Upper lobe of right lung (tissue), 1 donor: ENCODE measurements at places on chromosomes 5 and 9.

DNA sequence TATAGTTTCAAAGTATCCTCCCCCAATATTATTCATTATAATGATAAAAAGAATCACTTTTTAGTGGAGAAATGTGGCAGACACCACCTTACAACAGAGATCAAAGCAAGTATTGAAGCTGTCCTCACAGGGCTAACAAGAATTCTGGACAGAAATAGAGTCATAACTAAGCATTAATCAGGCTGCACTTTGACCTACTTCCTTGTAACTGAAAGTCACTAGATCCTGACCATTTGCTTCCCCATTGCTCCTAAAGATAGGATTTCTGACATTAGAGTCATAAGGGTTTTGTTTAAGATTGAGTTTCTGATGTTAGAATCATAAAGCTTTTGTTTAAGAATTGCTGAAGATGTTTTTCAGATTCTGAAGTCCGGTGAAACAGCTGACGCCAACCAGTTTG lies 159.7 kb downstream of the ATP10B start:
- DNase-seq, result no peak

DNA sequence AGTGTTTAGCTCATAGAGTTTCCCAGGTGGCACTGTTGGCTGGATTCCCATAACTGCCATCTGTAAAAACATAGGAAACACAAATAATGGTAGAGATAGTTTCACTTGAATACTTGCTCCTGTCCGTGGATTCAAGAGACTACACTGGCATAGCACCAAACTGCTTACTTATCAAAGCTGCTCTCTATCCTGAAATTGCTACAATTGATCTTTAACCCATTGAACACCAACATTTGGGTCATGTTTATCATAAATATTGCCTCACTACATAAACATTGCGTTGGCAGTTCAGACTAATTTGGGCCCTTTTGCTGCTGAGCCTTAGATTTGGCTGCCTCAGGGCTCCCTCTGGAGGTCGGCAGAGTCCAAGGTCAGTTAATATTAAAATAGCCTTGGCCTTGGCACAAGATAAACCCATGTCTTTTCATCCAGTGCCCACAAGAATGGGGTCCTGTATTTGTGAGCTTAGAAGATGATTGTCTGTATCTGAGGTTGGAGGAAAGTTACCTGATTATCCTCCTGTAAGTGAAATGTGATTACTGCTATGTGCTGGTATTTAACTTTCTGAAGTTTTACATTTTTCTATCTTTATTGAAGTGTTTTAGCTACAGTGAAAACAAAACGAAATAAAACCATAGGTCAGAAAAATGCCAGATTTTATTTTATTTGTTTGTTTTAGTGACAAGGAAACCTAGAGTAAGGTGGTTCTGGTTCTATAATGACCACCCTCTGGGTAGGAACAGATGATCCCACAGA lies 4.0 kb upstream of the RANBP3L start:
- DNase-seq, result peak; percentile 68

DNA sequence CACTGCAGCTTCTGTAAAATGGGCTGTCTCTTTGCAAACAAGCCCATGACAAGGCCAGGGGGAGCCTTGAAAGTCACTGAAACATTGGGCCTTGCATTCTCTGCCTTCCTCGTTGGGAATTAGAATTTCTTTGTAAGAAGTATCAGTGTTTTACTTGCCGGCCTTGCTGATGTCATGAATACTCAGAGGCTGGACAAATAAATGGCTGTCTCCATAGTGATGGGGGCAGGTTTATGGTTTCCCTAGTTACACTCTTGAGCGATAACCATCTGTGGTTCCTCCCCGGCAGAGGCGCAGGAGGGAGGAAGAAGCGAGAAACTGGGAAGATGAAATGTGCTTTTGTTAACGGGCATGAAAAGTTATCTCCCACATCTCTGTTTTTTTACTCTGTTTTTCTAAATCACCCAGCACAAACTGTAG lies 272.7 kb upstream of the PANK3 start:
- no peak for DNase-seq

DNA sequence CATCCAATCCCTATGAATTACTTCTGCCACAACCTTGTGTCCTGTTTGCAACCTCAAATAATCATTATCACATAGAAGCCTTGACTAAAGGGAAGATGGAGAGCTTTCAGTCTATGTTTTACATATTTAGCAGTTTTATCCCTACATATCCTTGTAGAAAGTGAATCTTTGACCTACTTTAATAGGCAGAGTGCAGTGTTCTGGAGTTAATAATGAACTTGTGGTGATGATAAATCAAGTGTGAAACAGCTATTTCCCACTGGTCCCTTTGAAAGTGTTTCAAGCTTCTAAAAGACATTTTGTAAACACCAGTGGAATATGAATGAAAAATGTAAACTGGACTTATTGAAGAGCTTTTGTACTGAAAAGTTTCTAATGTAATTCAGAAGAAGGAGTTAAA lies 406.7 kb downstream of the GABRG2 start:
- no peak for DNase-seq

DNA sequence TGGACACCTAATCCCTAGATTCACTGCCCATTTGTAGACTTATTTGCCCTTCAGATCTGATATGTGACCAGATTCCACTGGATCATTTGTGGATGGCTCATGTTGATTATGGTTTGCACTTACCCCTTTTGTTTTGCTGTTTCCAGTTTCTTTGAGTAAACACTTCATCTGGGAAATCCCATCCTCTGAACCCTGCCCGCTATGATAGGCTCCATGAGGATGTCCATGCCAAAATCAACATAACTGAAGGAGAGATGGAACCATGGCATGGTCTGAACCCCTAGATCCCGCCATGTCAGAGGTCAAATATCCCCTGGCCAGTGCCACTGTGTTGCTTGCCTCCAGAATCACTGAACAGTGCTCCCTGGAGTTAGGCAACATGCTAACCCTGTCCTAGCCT lies 11.7 kb upstream of the FEM1C start:
- no peak for DNase-seq

- peak; percentile 82 for DNase-seq
Observed at GRCh38 chr9:129320575-129321285, 142.7 kb upstream of the IER5L start.

GRCh38 chr5:40404613-40405012 lies 275.1 kb upstream of the PTGER4 start:
- no peak for DNase-seq

DNA sequence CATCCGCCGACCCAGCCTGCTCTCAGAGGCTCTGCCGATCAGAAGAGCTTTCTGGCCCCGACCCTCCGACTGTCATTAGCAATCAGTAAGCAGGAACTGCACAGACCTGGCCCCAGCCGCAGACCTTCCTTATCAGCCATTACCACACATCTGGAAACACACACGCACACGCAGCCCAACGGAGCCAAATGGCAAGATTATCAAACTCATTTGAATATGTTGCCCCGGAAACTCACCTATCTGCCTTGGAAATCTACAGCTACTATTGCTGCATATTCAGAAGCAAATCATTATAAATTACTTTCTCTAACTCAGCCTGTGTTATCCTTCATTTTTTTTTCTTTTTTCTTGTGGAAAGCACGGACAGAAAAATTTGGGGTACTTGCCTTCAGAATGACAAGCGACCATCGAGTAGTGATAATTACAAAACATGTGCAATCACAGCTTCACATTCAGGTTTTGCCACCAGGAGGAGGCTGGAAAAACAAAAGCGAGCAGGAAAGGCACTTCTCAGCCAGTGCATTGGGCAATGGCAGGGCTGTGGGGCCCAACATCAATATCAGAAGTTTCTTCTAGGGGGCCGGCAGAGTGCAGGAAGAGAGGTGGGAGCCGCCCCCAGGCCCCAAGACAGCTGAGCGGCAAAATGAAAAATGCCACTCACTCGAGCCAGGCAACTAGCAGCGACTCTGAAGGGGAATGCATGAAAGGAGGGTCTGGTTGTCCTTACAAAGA lies 122.3 kb downstream of the VAV2 start:
- no peak for DNase-seq

GRCh38 chr5:149837680-149838269 lies 106.8 kb downstream of the PDE6A start:
- DNase-seq, result no peak

DNA sequence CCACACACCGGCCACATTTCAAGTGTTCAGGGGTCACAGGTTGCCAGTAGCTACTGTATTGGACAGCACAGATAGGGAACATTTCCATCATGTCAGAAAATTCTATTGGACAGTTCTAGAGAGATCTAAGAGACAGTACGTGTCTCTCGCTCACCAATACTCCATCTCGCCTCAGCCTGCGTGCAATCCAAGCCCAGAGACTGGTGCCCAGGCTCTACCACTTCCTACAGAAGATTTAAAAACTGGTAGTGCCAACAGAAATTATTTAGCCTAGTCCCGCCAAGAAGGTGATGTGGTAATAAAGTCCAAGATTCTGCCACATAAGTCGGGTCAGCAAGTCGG lies 390 bp upstream of the SNX2 start:
- DNase-seq, result no peak

GRCh38 chr5:143594902-143595818 lies 191.7 kb upstream of the NR3C1 start:
- no peak for DNase-seq

GRCh38 chr5:143309661-143310431 lies 93.6 kb downstream of the NR3C1 start:
- DNase-seq, result no peak

DNA sequence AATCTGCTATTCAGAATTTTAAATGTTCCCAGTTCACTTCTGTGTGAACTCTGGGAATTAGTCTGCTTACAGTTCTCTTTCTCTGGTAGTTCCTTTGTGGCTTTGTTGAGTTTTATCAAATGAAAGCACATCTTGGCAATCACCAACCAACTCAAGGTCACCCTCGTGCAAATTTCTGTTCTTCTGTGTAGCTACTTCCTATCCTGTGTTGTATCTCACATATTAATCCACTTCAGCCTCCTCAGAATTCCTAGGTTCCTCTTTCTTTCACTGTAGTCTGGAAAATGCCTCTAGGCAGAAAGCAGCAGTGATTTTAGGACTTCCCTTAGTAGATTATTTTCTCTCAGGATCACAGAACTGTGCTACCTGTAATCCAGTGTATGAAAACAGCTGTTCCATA lies 100.3 kb downstream of the AUH start:
- no peak for DNase-seq

DNA sequence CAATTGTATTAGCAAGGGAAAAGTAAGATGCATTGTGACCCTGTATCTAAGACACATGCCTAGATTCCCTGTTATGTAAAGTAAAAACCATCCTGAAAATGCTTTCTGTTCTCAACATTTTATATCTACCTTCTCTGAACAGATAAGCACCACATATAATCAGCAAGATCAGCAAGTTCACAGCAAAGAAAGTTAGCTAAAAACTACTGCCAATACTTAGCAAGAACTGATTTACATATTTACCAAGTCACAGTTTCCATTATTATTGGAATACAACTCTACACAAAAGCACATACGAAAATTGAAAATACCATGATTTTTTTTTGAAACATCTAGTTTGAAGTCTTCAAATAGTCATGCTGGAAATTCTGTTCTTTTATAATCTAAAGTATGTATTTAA lies 1118.1 kb downstream of the TAF11L14 start:
- DNase-seq, result no peak

DNA sequence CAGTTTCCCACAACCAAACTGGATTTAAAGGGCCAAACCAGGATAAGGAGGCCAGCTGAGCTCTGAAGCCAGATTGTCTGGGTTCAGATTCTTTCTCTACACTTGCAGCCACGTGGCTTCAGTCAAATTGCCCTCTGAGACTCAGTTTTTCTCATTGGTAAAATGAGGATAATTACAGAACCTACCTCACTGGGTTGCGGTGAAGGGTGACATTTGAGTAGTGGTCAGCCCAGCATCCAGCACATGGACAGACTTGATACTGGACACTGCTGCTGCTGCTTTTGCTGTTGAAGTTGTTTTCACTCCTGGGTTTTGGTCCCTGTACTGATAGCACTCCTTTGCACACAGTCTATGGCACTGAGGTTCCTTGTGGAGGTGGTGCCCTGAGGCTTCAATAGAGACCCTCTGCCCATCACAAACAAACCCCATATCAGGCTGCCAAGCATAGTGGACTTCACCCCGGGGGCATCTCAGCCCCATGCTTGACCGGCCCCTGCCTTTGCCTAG lies 25.7 kb upstream of the CDKN2AIPNL start:
- DNase-seq, result peak; percentile 17

GRCh38 chr5:81838307-81838906 lies 87.5 kb upstream of the SSBP2 start:
- no peak for DNase-seq

- no peak for DNase-seq
Observed at GRCh38 chr9:7245976-7246580, 488.3 kb downstream of the KDM4C start.

- DNase-seq, result no peak
Observed at GRCh38 chr9:11269036-11269435, 656.2 kb upstream of the PTPRD start.

DNA sequence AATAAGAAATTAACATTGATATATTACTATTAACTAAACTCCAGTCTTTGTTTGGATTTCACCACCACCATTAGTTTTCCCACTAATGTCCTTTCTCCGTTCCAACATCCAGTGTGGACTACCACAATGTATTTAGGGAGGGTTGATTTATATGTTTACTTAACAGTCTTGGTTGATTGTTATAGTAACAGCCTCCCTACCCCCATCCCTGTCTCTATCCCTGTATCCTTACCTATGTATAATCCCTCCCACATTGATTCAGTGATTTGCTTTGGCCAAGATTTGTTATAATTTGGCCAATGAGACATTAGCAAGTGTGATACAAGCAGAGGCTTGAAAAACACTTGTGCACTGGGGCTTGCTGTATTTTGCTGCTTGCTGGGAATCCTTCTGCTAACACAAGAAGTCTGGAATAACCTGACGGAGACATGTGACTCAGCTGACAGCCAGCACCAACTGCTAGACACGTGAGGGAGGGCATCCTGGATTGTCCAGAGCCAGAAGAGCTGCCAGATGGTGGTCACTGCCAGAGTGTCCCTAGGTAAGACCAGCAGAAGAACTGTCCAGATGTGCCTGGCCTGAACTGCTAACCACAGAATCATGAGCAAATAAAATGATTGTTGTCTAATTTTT lies 51.2 kb upstream of the TCF7 start:
- DNase-seq, result no peak

DNA sequence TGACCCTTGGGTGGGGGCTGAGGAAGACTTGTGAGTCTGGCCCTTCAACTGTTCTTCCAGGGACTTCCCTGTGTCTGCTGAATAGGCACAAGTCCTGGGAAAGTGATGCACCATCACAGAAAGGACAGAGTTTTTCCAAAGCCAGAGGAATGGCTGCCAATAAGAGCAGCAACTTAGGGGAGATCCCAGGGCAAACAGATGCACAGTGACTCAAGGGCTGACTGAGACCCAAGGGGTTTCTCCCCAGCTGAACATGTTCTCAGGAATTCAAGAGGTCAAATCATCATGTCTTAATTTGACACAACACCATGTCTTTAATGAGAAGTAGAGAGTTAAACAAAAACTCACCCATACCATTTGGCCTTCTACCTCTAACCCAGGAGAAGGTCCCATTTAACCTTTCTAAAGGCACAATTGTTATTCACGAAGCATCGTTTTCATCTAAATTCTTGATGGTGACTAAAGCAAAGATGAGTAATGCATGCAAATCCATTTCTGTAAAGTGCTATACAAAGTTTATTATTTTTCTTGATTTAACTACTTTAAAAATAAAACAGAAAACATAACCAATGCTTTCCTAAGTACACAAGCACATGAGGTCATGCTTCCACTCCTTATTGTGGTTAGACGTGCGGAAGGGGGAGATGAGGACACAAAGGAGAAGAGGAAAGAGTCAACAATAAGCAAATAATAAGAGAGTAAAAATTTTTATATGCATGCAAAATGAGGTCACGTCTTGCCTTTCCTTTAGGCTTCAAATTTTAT lies 324.1 kb downstream of the PLK2 start:
- no peak for DNase-seq

- no peak for DNase-seq
Observed at GRCh38 chr5:128287740-128288139, 204.2 kb downstream of the SLC12A2 start.

GRCh38 chr5:167696558-167697314 lies 594.7 kb upstream of the WWC1 start:
- DNase-seq, result no peak
